ENCODE measurements at places on chromosomes 3 and 15. TPM values are rescaled to one million over a fixed set of nuclear protein-coding genes. Genes with fewer than 3 reads are reported as not detected.

- DNase-seq, result peak; percentile 99
- peaks cover 25% of the 10 kb centered on the region for H3K4me1 ChIP-seq
- H3K27ac ChIP-seq, result peak within 1 kb of the TSS; percentile 99
Measured at GRCh38 chr3:101573449-101574387, at the start of gene PCNP. PCNP (plus strand) TSS chr3:101574180; CDS start chr3:101574216, 36 bp downstream.

GRCh38 chr3:106161246-106161645 is 292.4 kb upstream of the CBLB start:
- H3K4me1 ChIP-seq, result no peaks in the 10 kb centered on the region
- H3K27ac ChIP-seq, result no peak overlapping the region
- no peaks in the 10 kb centered on the region for H3K36me3 ChIP-seq
- H3K27me3 ChIP-seq, result no peaks in the 10 kb centered on the region
- DNase-seq, result no peak

DNA sequence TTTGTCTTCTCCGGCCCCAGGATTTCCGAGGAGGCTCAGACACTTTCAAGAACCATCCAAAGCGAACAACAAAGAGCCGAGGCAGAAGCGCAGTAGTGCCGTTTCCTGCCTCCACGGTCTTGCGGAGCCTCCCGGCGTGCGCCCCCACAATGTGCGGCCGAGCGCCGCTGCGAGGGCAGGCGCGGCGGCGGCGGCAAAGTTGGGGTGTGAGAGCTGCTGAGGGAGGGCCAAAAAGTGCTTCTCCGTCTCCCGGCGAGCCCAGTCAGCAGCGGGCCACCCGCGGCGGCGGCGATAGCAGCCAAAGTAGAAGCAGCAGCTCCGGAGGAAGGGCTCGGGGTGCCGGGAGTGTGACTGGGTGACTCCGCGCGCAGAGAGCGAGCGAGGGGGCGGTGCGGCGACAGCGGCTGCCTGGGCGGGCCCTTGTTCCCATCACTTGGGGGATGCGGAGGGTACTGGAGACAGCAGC is 749.1 kb downstream of the ROBO1 start:
- H3K27ac ChIP-seq, result peak overlapping the region; percentile 90
- peaks cover 12% of the 10 kb centered on the region for H3K27me3 ChIP-seq
- peak overlapping the region; percentile 64 for H3K4me3 ChIP-seq
- DNase-seq, result peak; percentile 31
- no peaks in the 10 kb centered on the region for H3K36me3 ChIP-seq

- H3K27ac ChIP-seq, result no peak overlapping the region
- H3K27me3 ChIP-seq, result no peaks in the 10 kb centered on the region
- no peak overlapping the region for H3K4me3 ChIP-seq
Measured at GRCh38 chr3:33184863-33185262, 33.7 kb downstream of the SUSD5 start.

DNA sequence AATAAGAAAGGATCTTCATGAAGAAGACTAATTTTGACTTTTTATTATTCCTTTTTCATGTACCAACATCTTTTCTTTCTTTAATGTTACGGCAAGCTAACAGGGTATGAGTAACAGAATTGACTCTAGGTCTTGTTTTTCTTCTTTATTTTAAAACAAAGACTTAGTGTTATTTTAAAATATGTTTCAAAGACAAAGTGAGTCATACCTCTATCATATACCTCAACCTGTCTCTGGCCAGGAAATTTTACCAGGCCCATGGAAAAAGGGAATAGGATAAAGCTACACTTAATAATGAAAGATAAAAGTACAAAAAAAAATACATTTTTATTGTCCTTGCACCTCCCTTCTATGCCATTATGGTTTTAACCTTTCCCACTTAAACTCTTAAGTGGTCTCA is 57.4 kb downstream of the ZNF148 start:
- no peak for DNase-seq
- no peaks in the 10 kb centered on the region for H3K4me1 ChIP-seq
- H3K36me3 ChIP-seq, result no peaks in the 10 kb centered on the region
- no peak overlapping the region for H3K4me3 ChIP-seq
- H3K27ac ChIP-seq, result no peak overlapping the region

DNA sequence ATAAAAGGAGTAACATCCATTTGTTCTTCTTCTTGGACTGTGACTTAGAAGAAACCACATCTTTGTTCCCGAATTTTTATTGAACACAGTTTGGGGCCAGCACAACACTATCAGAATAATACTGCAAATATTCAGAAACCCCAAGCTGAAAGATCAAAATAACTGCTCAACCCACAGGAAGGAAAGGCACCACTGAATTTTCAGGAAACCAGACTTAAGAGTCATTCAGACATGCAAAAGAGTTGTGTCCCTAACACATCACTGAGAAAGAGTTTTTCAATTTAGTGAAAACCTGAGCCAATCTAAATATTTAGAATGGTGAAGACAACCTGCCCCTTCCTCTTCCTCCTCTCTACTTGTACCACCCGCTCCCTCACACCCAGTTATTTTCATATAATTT is 295.0 kb upstream of the RORA start:
- no peak for DNase-seq
- H3K4me3 ChIP-seq, result no peak overlapping the region
- H3K36me3 ChIP-seq, result no peaks in the 10 kb centered on the region

GRCh38 chr3:127448161-127448561 is 142.4 kb downstream of the TPRA1 start:
- H3K36me3 ChIP-seq, result no peaks in the 10 kb centered on the region
- H3K4me1 ChIP-seq, result no peaks in the 10 kb centered on the region
- H3K27ac ChIP-seq, result no peak overlapping the region
- H3K4me3 ChIP-seq, result no peak overlapping the region

GRCh38 chr15:72491768-72492167 is 17.6 kb downstream of the ARIH1 start:
- H3K27me3 ChIP-seq, result no peaks in the 10 kb centered on the region
- H3K4me3 ChIP-seq, result no peak overlapping the region
- DNase-seq, result no peak
- no peaks in the 10 kb centered on the region for H3K36me3 ChIP-seq
- H3K4me1 ChIP-seq, result peaks cover 27% of the 10 kb centered on the region

- no peak for DNase-seq
- no peaks in the 10 kb centered on the region for H3K27me3 ChIP-seq
- no peak overlapping the region for H3K4me3 ChIP-seq
- no peak overlapping the region for H3K27ac ChIP-seq
- H3K4me1 ChIP-seq, result no peaks in the 10 kb centered on the region
Measured at GRCh38 chr3:102361101-102361500, 73.7 kb upstream of the ZPLD1 start.

- H3K27ac ChIP-seq, result peak overlapping the region; percentile 91
- peak overlapping the region; percentile 95 for H3K4me3 ChIP-seq
- DNase-seq, result peak; percentile 87
Measured at GRCh38 chr3:11720304-11720898, 76.7 kb upstream of the VGLL4 start.

GRCh38 chr15:58517252-58517681 is 85.5 kb downstream of the LIPC start:
- DNase-seq, result no peak
- no peak overlapping the region for H3K27ac ChIP-seq
- H3K36me3 ChIP-seq, result no peaks in the 10 kb centered on the region
- no peak overlapping the region for H3K4me3 ChIP-seq

DNA sequence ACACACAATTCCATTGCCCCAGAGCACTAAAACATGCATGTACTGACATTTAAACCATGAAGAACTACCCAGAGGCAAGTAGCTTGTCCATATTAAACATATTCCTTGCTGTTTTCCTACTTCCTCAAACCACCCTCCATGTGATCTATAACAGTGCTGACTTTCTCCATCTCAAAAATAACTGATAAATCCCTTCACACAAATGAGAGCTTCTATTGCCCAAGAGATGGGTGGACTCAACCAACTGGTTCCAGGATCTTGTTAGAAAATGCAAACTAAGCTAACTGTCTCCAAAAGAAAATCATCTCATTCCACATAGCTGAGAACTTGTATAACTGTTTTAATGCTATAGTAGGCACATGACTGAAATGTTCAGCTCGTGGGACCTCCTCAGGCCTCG is 29.6 kb downstream of the DCLK3 start:
- H3K36me3 ChIP-seq, result no peaks in the 10 kb centered on the region
- H3K4me3 ChIP-seq, result no peak overlapping the region
- H3K27me3 ChIP-seq, result no peaks in the 10 kb centered on the region
- no peaks in the 10 kb centered on the region for H3K4me1 ChIP-seq
- DNase-seq, result no peak

- no peak overlapping the region for H3K27ac ChIP-seq
- peak; percentile 72 for DNase-seq
- H3K4me1 ChIP-seq, result peaks cover 10% of the 10 kb centered on the region
- no peaks in the 10 kb centered on the region for H3K27me3 ChIP-seq
- H3K36me3 ChIP-seq, result no peaks in the 10 kb centered on the region
Measured at GRCh38 chr15:68783226-68784058, 37.3 kb downstream of the ANP32A start.

DNA sequence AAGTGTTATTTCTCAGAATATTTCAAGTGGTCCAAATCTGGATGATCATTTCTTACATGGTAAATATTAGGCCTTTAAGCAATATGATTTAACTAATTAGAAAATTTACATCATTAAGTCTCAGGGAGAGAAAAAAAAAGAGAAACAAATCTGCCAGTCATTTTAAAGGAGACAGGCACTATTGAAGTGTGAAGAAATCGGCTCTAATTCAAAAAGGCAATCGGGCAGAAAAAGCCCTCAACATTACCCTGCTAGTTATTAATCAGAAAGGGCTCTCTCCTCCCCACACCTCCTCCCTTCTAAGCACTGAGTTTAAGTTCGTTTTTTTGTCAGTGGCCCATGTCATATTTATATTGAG is 215.9 kb downstream of the MEIS2 start:
- H3K4me1 ChIP-seq, result peaks cover 14% of the 10 kb centered on the region
- DNase-seq, result no peak

DNA sequence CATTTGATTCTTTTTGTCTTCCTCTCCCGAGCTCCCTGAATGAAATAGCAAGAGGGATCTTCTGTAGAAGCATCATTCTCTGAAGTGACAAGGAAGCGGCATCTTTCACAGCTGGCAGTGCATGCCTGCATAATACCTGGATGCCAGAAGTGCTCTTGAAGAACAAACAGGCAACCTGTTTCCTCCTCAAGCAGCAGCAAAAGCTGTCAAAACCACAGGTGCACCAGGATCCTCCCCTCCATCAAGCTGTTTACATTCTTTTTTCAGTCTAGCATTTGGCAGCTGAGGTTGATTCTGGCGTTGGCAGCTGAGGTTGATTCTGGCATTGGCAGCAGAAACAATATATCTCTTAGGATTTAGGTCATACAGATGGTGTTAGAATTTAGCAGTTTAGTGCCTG is 979.0 kb downstream of the TUSC7 start:
- no peaks in the 10 kb centered on the region for H3K27me3 ChIP-seq
- DNase-seq, result no peak

- DNase-seq, result no peak
- no peaks in the 10 kb centered on the region for H3K36me3 ChIP-seq
- H3K4me3 ChIP-seq, result no peak overlapping the region
- H3K4me1 ChIP-seq, result no peaks in the 10 kb centered on the region
- H3K27ac ChIP-seq, result no peak overlapping the region
- H3K27me3 ChIP-seq, result no peaks in the 10 kb centered on the region
Measured at GRCh38 chr3:105538483-105538882, 171.8 kb downstream of the ALCAM start.

GRCh38 chr15:37107744-37108380 is 7.5 kb upstream of the MEIS2 start:
- peaks cover 15% of the 10 kb centered on the region for H3K4me1 ChIP-seq
- H3K36me3 ChIP-seq, result no peaks in the 10 kb centered on the region
- H3K27me3 ChIP-seq, result peaks cover 100% of the 10 kb centered on the region
- no peak for DNase-seq

- DNase-seq, result no peak
- no peak overlapping the region for H3K27ac ChIP-seq
- H3K4me3 ChIP-seq, result no peak overlapping the region
- no peaks in the 10 kb centered on the region for H3K27me3 ChIP-seq
Measured at GRCh38 chr3:184149123-184149522, 6.1 kb upstream of the DVL3 start.

DNA sequence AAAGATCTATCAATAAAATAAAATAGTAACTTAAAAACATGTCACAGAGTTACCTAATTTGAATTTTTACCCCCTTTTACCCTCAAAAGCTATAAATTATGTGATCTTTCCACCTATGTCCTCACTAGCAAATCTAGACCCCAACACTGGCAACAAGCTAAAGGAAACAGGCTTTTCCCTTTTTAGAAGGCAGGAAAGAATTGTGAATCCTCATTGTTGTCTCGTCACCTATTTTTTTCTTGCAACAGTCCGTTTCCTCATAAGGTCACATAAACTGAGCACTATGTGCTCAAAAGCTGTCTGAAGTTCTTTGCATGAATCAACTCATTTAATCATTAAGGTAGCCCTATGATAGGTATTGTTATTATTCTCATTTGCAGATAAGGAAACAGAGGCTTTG is 34.6 kb upstream of the DAZL start:
- no peaks in the 10 kb centered on the region for H3K36me3 ChIP-seq
- H3K27me3 ChIP-seq, result no peaks in the 10 kb centered on the region
- H3K4me3 ChIP-seq, result no peak overlapping the region
- no peak for DNase-seq
- H3K4me1 ChIP-seq, result no peaks in the 10 kb centered on the region
- no peak overlapping the region for H3K27ac ChIP-seq

DNA sequence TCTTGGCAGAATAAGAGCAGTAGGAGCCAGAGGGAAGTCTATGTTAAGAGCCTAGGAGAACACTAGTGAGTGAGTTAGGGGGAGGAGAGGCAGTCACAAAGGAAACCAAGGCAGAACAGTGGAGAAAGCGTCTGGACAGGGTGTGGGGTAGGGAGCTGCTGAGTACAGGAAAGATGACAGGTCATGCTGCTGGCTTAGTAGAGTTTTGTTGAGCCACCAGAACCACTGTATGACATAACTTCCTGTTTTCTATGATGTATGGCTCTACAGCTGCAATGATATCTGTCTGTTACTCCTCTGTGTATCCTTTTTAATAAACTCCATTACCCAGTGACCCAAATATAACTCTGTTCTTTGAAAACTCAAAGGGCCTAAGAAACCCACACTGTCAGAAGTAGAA is 10.6 kb upstream of the STT3B start:
- H3K27me3 ChIP-seq, result no peaks in the 10 kb centered on the region
- DNase-seq, result no peak
- no peaks in the 10 kb centered on the region for H3K36me3 ChIP-seq
- no peak overlapping the region for H3K4me3 ChIP-seq

GRCh38 chr3:157475921-157476414 is 27.2 kb downstream of the VEPH1 start:
- no peaks in the 10 kb centered on the region for H3K4me1 ChIP-seq
- H3K36me3 ChIP-seq, result no peaks in the 10 kb centered on the region
- no peak overlapping the region for H3K4me3 ChIP-seq

- H3K36me3 ChIP-seq, result no peaks in the 10 kb centered on the region
- H3K4me3 ChIP-seq, result no peak overlapping the region
- no peak overlapping the region for H3K27ac ChIP-seq
- H3K27me3 ChIP-seq, result peaks cover under 1% of the 10 kb centered on the region
Measured at GRCh38 chr3:134645515-134645914, 5.3 kb downstream of the KY start.

INSYN1 gene
- 2.8 TPM for total RNA-seq

CMTM6 gene
- total RNA-seq, result 68.9 TPM

CYP19A1 gene
- not detected for total RNA-seq

GOLGA6L7 gene
- total RNA-seq, result not detected

STXBP5L gene
- 1.3 TPM for total RNA-seq

TOMM70 gene
- 13.1 TPM for total RNA-seq

IL20RB gene
- not detected for total RNA-seq

SMC4 gene
- total RNA-seq, result 52.2 TPM

PTH1R gene
- 2.5 TPM for total RNA-seq

GOLGA8S gene
- total RNA-seq, result not detected

Measured in transverse colon (tissue), 4 donors.